ENCODE measurements at places on chromosomes 6 and 20.

- DNase-seq = no peak
Measured at GRCh38 chr6:10271982-10272381, 142.9 kb downstream of the TFAP2A start.

GRCh38 chr6:24064106-24064505, 61.9 kb upstream of the NRSN1 start:
- no peak for DNase-seq

DNA sequence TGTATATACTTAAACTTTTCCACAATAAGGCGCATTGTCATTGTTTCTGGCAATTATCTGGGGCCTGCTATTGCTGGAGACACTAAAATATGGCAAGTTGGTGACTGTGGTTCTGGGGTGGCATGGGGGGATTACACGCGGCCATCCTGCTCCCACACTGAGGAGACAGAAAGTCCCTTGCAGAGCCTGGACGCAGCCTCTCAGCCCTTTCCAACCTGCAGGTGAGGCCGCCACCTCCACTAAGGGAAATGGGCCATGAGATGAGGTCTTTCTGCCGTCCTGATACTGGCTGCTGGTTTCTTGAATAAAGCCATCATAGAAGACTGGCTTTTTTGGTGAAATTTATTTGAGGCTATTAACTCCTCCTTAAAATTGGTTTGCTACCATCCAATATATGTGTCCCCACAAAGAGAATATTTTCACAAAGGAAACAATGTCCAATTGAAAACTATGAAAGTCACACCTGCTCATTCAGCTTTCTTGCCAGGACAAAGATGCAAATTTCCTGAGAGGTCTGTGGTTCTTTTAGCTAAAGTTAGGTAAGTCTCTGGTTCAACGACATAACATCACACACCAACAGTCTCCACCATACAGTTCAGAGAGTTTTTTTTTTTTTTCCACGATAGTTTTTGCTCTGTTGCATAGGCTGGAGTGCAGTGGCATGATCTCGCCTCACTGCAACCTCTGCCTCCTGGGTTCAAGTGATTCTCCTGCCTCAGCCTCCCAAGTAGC, 13.0 kb downstream of the TXNDC5 start:
- DNase-seq = no peak

GRCh38 chr20:1081891-1082290, 36.5 kb upstream of the PSMF1 start:
- DNase-seq = no peak

GRCh38 chr6:16947375-16948015, 154.4 kb upstream of the STMND1 start:
- no peak for DNase-seq

- DNase-seq = no peak
Measured at GRCh38 chr20:25341716-25342680, 48.6 kb downstream of the ABHD12 start.

GRCh38 chr6:12331951-12332749, 42.0 kb downstream of the EDN1 start:
- no peak for DNase-seq

- no peak for DNase-seq
Measured at GRCh38 chr6:156646496-156646895, 130.7 kb upstream of the ARID1B start.

DNA sequence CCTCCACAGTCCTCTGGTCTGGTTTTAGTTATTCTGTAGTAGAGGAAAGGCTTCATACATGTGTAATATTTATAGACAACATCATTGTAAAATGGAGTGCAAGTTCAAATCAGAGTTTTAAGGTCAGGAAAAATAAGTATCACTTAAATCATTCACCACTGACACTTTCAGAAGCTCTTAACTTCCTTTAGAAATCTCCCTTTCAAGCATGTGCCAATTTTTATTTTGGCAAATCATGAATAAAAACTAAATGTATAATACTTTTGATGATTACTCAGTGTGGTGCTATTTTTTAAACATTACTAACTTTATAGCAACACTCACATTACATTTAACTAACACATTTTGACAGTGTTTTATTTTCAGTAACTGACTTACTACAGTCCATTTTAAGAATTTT, 112.2 kb downstream of the OGFRL1 start:
- no peak for DNase-seq

- no peak for DNase-seq
Measured at GRCh38 chr6:138724015-138724414, 49.6 kb upstream of the CCDC28A start.

- DNase-seq = no peak
Measured at GRCh38 chr6:122198922-122199321, 200.5 kb upstream of the HSF2 start.

GRCh38 chr6:210778-211374, 81.4 kb upstream of the DUSP22 start:
- DNase-seq = no peak

- no peak for DNase-seq
Measured at GRCh38 chr6:100948381-100949133, 67.4 kb upstream of the ASCC3 start.

DNA sequence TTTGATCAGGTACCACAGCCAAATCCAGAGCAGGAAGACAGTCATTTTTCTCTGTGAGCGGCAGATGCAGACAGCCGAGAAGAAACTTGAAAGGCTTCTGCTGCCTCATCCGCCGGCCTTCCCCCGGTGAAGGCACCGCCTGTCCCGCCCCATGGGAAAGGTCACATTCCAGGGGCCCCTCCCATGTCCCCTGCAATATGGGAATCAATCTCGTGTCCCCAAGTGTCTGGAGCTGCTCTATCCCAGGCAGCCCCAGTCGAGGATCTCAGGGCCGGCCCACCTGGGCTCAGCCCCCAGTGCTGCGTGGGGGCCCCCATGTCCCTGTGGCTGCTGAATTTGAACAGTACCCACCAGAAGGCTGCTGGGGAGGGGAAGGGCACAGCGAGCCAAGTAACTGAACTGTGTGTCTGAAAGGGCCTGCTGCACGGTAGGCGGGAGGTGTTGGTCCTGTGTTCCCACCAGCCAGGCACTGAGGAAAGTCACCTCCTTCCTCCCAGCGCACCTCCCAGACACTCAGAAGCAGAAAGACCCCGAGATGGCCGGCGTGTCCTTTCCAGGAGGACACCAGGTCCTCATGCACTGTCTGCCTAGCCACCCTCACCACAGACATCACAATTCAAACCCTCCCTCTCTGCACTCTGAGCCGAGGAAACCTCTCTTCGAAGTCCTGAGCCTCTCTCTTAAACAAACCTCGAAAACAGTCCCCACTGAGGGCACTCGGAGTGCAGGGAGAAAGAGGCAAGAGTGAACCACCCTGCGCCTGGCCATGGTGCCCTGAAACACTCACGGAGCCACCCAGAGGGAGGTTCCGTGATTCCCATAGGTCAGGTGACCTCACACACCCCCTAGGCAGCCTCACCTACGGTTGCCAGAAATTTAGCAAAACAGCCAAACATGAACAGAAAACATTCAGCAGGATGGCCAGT, 99.3 kb downstream of the PSMB1 start:
- no peak for DNase-seq

GRCh38 chr20:38827770-38828281, 22.3 kb downstream of the PPP1R16B start:
- DNase-seq = no peak

GRCh38 chr20:23011008-23011721, 23.9 kb upstream of the SSTR4 start:
- no peak for DNase-seq

GRCh38 chr20:59078231-59078630, 35.6 kb upstream of the PRELID3B start:
- DNase-seq = no peak

DNA sequence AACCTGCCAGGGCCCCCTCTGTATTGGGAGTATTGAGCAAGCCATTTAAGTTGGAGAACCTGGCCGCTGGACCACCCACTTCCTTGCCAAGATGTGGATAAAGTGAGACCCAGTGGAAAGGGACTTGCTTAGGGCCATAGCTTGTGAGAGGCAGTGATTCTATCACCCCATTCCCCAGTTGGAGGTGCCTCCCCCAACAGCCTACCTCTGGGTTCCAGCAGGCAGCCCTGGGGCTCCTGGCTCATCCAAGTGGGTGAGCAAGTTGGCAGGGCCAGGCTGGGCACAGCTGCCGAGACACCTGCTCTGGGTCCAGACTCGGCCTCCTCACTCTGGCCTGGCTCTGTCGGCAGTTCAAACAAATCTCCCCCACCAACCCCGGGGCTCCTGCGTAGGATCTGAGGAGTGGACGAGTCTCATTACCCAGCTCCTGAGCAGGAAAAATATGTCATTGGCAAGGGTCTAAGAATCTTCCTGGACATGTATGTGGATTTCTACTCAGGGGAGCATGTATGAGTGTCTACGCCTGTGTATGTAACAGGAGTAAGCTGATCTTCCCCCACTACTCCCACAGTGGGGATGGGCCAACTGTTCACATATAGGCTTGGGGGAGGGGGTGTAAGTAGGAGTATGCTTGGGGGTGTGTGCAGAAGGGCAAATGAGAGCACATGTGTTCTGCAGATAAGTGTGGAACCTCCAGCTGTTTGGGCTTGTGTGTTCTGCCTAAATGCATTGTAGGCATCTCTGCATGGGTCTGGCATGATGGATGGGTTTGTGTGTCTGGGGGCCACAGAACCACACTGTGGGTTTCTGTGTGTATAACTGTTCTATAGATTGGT, 1.9 kb downstream of the ID1 start:
- DNase-seq = no peak

GRCh38 chr6:107116328-107116892, 1.1 kb upstream of the BEND3 start:
- no peak for DNase-seq

DNA sequence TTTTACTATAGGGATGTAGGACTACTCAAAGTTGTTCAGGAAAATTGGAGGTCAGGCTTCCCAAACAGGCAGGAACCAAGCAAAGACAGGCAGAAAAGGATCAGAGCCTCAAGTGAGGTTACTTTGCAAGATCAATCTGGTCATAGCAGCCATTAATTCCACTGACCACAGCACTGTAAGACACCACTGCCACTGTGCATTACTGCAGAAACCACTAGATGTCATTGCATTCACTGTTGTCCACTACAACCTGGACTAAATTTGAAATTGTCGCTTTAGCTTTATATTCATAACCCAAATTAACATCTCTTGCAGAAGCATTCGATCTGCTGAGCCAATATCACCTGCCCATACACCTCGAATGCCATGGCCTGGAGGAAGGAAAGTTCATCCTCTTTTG, 126.9 kb upstream of the UFL1 start:
- no peak for DNase-seq

- DNase-seq = no peak
Measured at GRCh38 chr20:39660965-39661364, 698.8 kb downstream of the DHX35 start.

DNA sequence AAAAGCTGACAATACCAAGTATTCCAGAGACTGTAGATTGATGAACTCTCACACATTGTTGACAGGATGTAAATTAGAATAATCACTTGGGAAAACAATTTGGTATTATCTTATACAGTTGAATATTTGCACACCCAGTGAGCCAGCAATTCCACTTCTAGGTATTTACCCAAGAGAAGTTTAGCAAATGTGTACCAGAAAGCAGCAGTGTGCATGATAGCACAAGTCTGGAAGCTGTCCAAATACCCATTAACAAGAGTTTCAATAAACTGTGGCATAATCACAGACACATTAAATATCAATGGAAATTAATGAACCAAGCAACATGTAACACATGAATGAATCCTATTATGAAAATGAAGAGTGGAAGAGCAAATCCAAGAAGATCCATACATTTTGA, 233.6 kb downstream of the TPBG start:
- no peak for DNase-seq

- DNase-seq = no peak
Measured at GRCh38 chr20:51758978-51759544, 9.1 kb downstream of the ATP9A start.

DNA sequence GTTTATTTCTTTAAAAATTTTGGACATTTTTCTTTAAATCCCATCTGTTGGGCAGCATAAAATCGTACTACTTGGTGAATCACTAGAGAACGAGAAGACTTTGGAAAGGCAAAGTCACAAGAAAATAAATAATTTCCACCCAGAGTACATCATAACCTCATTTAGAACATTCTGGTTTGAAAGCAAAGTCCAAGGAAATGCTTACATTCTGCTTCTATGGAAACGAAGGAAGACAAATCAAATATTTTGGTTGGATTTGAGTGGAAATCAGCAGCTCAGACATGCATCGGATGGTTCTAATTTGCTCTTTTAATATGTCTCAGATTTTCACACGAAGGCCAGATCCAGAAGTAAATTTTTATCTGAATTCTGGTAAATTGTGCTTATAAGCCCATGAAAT, 60.7 kb upstream of the LTV1 start:
- no peak for DNase-seq

DNA sequence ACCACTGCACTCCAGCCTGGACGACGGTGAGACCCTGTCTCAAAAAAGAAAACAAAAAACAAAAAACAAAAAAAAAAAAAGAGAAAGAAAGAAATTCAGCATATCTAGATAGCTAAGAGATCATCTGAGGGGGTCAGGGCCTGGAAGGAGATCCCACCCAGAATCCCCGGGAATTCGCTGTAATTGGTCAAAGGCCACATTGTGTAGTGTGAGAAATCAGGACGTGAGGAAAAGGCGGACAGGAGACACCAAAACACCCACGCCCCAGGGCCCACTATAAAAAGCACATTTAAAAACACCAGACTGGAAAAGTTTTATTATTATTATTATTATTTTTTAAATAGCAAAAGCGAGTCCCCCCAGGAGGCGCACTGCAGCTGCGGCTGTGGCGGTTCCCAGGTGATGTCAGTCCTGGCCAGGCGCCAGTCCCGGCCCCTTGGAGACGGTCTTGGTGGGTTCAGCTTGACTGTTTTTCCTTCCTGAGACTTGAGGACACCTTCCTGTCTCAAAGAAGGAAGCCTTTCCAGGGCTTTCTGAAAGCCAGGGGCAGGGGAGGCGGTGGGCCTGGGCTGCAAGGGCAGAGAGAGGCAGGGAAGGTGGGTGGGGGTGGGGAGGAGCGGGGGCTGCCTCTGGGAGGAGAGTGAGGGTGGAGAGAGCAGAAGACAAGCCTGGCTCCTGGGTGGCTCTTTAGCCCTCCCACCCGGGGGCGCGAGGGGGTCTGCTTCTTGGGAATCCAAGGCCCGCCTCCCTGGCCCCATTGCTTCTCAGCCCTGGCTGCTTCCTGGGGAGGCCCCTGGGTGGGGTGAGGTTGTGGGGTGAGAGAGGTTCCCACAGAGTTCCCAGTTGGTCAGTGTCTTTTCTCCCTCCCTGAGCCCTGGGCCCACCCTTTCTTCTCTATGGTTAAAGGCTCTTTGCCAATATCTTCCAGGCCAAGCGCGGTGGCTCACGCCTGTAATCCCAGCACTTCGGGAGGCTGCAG, 14.5 kb downstream of the TCF15 start:
- DNase-seq = no peak

DNA sequence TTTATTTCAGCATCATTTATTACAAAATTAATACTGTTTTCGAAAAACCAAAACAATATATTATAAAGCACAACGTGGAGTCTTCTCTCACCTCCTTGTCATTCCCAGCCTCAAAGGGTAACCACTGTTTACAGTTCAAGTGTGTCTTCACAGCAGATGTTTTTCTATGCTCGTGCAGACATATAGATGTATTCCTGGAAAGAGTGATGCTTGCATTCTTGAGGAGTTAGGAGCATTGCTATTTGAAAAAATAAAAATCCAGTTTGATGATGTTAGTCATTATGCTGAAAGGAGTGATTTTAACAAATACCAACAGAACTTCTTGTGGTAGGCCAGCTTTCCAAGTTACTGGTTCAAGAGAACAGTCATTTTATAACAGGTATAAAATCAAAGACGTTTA, 234.9 kb downstream of the BCKDHB start:
- DNase-seq = no peak
